ENCODE measurements at places on chromosomes 2 and 18.

GRCh38 chr2:12502759-12503158 is 214.0 kb upstream of the TRIB2 start:
- no peak for DNase-seq

DNA sequence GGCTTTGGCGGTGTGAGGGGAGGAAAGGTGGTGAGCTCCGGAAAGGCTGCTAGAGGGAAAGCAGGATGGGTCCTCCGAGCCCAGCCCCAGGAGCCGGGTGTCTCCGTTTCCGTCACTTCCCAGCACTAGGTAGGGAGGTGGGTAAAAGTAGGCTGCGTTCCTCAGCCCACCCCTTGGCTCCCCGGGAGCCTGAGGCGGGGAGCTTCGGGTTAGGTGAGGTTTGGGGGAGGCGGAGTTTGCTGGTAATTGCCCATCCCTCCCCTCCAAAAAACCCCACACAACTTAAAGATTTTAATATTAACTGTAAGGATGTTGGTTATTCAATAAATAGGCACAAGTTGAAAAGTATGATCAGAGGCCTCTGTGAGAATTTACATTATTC is 552 bp upstream of the ATF2 start:
- no peak for DNase-seq

DNA sequence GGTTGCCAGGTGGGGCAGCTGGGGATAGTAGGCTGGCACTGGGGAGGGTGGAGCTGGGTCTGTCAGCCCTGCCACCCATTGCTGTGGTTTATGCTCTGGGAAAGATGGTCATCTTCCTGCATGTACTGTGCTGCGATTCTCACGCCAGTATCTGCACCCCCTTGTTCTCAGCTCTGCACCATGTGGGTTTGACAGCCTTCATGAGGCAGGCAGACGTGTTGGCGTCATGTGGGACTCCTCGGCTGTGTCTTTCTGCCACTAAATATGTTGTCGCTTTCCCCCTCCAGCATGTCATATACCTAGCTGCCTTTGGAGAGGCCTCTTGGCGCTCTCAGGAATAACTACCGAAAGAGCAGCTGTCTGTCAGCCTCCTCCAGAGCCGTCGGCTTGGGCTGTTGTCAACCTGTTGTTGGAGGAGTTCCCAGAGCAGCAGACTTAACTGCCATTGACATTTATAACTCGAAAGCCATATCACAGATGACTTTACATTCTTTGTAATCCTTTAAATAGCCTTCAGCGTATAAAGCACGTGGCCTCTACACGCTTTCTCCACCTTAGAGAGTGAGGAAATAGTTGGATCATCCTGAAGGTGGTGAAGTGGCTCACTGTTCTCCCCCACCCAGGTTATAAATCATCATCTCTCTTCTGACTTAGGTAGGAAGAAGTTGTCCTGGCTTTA is 80.4 kb upstream of the MGAT5 start:
- DNase-seq = no peak

GRCh38 chr2:152051436-152051835 is 47.4 kb downstream of the CACNB4 start:
- DNase-seq = no peak

DNA sequence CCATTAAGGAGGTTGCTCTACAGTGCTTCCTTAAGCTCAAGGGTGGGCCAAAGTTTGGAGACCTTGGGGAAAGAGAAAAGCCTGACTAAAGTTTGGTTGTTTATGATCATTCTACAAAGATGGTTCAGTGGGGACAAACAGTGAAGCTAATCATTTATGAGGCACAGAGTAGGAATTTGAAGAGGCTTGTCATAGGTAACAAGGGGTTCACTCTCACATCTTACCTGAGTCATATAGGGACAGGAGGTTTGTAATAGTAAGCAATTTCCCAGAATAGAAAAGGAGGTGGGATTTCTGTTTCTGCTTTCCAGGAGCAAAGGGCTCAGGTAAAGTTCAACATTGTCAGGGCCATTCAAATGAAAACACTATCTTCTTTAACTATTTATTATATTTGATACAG is 787.9 kb downstream of the CPS1 start:
- DNase-seq = no peak

- no peak for DNase-seq
These were observed 37.7 kb downstream of the BCL11A start for GRCh38 chr2:60515721-60516226.

All from left kidney (tissue), 8 donors.